ENCODE measurements at places on chromosomes 16 and 17.

DNA sequence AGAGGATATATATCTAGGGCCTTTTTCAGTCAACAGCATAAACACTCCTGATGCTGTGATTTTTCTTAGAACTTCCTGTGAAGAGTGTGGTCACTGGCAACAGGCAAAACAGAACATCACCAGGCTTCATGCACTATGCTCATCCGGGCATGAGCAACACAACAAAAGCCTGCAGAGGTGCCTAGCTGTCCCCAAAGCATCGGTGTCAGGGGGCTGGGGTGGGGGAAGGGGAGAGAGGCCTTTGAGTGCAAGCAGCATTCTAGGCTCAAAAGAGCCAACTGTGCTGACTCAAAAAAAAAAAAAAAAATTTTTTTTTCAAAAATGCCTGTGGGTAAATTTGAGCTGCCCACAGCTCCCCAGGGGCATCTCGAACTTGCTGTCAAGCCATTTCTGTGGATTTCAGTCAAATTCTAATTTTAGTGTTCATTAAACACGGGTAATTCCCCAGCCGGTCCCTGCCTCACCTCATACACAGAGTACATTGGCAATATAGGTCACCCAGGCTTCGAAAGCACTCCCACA, 194.6 kb upstream of the DYNLRB2 start:
- no peak for DNase-seq

GRCh38 chr17:62746941-62747340, 61.2 kb downstream of the MARCHF10 start:
- no peak for DNase-seq

DNA sequence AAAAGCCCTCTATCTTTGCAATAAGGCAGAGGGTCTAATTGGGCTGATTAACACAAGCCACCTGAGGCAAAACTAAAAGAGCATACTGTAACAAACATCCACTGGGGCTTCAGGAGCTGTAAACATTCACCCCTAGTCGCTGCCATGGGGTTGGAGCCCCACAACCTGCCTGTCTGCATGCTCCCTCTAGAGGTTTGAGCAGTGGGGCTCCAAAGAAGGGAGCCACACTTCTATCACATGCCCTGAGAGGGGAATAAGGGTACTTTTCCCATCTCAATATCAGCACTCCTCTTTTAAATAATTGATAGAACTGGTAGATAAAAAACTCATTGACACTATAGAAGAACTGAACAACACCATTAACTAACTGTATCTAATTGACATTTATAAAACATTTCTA, 130.1 kb upstream of the COX10 start:
- DNase-seq, result no peak

GRCh38 chr17:56292578-56292977, 139.3 kb downstream of the ANKFN1 start:
- no peak for DNase-seq

GRCh38 chr16:81620796-81621195, 158.3 kb upstream of the PLCG2 start:
- no peak for DNase-seq

DNA sequence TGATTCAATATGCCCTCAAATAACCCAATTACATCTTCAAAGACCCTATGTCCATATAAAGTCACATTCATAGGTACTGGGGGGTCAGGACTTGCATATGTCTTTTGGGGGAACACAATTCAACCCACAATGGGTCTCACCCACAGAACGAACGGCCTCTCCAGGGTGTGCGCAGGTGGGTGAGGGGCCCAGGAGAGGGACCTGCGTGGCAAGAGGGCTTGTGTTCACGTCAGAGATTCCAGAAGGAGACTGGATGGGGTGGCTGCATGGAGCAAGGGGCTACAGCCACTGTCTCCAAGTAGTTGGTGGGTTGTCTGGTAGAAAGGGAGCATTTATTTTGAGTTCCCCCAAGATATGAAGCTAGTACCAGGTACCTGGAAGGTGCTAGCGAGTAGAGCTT, 212.2 kb downstream of the SEC14L1 start:
- no peak for DNase-seq

DNA sequence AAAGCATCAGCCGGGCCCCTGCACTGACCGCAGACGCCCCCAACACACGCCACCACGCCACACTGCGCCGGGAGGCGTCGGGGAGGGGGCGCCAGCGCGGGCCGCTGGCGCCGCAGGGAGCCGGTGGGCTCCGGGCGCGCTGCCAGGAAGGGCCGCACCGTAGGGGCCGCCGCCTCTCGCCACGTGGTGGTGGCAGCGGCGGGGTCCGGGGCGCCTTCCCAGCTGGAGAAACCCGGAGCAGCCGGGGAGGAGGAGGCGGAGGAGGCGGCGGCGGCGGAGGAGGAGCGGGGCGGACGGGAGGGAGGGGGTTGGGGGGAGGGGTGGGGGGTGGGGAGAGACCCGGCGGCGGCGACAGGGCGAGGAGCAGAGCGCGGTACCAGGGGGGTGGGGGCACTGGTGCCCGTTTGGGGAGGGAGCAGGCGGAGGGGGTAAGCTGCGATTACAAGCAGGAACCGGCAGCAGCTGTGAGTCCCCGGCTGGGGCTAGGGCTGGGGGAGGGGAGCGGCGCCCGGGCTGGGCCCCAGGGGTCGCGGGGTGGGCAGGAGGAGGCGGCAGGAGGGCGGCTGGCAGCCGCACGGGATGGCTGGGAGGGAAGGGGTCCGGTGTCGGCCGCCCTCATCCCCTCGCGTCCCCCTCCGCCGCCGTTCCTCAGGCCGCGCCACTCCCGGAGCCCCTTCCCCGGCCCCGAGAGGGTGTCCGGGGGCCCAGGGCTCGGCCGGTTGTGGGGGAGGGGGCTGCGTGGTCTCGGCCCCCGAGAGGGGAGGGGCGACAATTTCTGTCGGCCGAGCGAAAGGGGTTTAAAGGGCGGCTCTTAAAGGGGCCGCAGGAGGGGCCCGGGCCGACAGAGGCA, at the start of gene TBKBP1:
Gene TBKBP1, plus strand, starts transcription at position 431 of the 850 bp plus-strand sequence. CDS start 1,952 bp downstream, outside the sequence.
- peak; percentile 52 for DNase-seq

DNA sequence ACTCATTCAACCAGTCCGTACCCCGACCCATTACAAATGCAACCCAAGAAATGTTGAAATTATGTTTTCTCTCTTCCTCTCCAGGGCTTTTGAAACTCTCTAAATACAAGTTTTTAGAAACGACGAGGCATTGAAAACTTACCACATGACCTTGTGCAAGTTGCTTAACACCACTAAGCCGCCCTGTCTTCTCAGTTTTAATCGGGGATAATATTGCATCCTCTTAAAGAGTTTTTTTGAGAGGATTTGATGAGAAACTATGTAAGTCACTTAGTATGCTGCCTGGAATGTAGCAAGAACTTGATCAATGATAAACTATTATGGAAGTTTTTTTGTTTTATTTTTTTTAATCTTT, 149.0 kb upstream of the FAM20A start:
- no peak for DNase-seq

- no peak for DNase-seq
These were observed 47.3 kb downstream of the RPH3AL start for GRCh38 chr17:305090-305976.

DNA sequence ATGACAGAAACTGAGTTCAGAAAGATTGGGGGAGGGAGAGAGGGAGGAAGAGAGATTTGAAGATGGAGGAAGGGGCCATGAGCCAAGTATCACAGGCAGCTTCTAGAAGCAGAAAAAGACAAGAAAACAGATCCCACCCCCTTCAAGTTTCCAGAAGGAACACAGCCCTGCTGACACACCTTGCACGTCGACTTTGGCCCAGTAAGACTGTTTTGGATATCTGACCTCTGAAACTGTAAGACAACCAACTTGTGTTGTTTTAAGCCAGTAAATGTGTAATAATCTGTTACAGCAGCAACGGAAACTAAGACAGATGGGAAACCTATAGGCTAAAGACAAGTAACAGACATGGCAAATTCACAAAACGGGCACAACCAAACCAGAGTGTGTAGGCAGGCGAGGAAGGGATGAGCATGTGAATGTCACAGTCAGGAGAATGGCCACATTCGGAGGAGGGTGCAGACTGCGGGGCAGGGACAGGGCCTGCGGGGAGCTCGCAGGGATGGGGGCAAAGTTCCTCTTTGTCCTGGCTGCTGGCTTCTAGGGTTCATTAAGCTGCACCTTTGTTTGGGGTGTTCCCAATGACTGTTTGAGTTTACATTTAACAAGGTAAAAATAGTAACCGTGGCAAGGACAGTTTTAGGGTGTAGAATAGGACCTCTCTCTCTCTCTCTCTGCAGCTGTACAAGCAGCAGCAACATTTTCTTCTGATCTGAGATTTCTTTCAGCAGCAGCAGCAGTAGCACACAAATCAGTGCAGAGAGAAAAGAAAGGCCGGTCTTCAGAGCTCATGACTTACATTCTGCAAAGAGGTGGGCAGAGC, 18.3 kb upstream of the ATP2C2 start:
- DNase-seq, result no peak

DNA sequence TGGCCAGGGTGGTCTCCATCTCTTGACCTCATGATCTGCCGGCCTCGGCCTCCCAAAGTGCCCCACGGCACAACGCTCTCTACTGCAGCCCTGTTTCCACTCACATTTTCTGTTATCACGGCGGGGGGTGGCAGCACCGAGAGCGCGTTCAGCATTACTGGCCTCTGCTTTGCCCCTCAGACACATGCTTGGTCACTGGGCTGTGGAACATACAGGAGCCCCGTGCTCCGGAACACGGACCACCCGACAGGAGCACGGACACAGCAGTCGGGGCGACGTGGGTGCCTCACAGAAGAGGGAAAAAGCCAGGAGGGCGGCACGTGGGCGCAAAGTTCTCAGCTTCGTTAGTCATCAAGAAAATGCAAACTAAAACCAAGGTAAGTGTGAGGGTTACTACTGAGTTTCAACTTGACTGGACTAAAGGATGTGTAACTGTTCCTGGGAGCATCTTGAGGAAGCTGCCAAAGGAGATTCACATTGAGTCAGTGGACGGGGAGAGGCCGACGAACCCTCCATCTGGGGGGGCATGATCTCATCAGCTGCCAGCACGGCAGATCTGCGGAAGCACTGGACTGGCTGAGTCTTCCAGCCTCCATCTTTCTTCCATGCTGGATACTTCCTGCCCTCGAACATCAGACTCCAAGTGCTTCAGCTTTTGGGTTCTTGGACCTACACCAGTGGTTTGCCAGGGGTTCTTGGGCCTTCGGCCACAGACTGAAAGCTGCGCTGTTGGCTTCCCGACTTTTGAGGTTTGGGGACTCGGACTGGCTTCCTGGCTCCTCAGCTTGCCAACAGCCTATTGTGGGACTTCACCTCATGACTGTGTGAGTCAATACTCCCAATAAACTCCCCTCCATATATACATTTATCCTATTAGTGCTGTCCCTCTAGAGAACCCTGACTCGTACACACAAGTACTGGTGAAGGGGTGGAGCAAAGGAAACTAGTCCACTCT, 106.8 kb downstream of the ZNF778 start:
- no peak for DNase-seq
